ENCODE measurements at places on chromosomes 7 and 10.

DNA sequence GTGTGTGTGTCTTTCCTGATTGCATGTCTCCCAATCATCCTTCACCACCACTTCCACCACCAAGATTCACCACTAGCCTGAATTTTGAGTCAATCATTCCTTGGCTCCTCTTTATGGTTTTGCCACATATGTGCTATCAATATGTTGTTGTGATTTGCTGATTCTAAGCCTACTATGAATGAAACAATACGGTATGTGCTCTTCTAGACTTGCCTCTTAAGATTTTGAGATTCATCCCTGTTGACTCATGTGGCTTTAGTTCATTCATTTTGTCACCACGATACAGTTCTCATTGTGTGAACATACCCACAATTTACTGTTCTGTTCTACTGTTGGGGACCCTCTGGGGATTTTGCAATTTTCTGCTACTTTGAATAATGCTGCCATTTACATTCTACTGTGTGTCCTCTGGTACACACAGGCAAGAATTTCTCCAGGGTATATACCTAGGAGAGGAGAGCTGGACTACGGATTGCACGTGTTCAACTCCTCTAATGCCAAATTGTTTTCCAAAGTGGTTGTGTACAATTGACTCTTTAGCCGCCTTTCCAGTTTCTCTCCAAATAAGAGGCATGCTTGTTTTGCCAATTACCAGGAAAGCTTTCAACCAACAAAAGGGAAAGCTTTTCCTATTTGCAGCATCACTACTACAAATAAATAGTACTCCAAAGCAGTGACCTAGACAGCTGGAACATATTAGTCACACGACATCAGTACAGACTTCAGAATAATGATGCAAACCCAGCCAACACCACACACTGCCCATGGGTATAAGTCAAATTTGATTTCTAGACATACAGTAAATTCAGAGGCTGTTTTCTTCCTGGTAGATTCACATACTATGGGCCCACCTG, 30.0 kb downstream of the SGMS1 start:
- no peak for DNase-seq

GRCh38 chr7:49783446-49783845, 10.0 kb downstream of the VWC2 start:
- DNase-seq, result no peak

GRCh38 chr10:100744136-100744986, 1.0 kb upstream of the PAX2 start:
- DNase-seq, result no peak

DNA sequence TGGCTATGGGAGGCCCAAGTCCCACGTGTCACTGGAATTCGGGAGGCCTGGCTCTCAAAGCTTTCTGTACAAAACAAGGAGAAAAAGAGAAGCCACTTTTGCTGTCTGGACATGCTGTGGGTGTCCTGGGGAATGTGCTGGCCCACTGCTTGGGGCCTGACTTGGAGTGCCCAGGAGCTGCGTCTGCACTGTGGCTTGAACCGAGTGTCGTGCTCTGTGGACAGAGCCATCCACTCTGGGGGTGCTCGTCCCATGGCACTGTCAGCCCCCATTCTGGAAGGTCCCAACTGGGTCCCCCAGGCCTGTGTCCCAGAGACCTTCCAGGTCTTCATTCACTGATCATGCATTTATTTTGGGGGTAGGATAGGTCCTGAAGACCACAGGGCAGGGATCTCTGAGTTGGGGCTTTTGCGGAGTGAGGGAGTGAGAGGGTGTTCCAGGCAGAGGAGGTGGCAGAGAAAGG, 138.0 kb downstream of the LHPP start:
- DNase-seq, result no peak

DNA sequence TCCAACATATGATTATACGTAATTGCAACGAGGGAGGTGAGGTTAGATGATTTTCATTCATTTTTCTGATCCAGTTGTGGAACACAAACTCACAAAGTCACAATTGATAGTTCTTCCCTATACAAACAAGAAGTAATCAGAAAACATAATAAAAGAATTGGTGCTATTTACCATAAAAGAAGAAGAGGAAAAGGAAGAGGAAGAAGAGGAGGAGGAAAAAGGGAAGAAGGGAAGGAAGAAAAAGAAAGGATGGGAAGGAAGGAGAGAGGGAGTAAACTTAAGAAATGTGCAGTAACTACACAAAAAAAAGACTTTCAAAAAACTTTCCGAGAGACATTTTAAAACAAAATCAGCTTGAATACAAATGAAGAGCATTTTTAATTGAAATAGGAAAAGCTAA, 65.0 kb downstream of the CCDC71L start:
- DNase-seq, result no peak

DNA sequence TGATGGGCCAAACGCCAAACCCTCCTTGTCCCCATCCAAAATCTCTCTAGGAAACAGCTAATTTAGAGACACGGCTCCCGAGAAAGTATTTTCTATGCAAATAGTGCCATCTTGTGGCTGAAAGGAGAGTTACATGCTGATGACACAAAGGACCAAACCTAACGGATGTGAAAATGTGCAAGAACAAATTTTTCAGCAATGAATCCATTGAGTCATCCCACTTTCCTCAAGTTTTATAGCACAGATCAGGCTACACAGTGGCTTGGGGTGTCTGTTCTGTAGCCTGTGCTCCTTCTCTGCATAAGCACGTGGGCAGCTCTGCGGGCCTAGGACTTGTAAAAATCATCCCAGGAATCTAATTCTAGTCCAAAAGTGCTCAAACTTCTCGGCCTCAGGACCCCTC, 154.8 kb upstream of the PRR15 start:
- no peak for DNase-seq

- DNase-seq, result no peak
These were observed 200.7 kb downstream of the IPMK start for GRCh38 chr10:58066979-58067378.

- DNase-seq, result no peak
These were observed 267 bp downstream of the CALCR start for GRCh38 chr7:93574269-93574645.

- no peak for DNase-seq
These were observed 15.3 kb downstream of the MYH16 start for GRCh38 chr7:99287779-99288534.

DNA sequence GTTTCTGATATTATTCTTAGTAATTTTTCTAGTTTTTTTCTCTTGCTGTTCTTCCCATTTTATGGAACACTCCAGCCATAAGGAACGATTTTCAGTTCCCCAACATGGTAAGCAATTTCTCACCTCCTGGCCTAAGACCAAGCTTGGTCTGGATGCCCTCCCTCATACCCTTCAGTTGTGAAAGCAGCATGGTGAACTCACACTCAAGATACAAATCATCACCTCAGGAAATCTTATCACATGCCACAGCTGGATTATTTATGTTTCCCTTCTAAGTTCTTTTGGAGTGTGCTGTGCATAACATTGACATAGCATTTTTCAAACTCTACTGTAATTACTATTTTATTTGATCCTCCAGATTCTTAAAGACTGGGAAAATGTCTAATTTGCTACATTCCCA, 216.6 kb downstream of the AGMO start:
- no peak for DNase-seq

- no peak for DNase-seq
These were observed 285.5 kb upstream of the TAC1 start for GRCh38 chr7:97446361-97446760.

GRCh38 chr7:117645481-117646165, 165.8 kb downstream of the CFTR start:
- DNase-seq, result no peak

DNA sequence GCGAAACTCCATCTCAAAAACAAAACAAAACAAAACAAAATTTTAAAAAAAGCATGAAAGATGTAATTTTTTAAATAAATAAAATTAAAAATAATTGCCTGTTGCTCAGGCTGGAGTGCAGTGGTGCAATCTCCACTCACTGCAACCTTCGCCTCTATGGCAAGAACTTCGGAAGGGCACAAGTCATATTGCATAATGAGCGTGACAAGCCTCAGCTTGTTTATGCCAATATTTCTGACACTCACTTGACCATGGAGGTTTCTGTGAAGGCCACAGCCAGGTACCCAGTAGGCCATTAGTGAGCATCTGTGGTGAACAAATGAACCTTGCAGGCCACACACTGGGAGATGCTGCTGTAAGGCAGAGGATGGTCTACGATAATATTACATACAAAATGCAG, 106.1 kb upstream of the KMT2C start:
- DNase-seq, result no peak

- no peak for DNase-seq
These were observed 531 bp downstream of the IKZF1 start for GRCh38 chr7:50304911-50305582.

DNA sequence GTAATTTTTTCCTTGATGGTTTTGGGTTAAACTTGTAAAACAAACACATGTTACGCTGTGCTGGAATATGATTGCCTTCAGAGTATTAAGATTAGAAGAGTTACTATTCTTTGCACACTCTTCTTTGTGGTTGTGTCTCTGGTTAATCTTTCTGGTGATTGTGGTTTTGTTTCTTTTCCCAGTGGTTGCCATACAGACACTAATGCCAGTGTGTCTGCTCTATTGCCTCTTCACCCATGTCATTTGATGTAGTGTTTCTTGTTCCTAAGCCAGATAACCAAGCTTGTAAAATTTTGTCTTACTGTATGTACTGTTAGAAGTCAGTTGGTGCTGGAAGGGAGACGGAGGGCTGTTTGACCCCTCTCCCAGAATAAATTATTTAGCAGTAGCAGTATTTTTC, 124.8 kb downstream of the PHTF2 start:
- DNase-seq, result no peak

DNA sequence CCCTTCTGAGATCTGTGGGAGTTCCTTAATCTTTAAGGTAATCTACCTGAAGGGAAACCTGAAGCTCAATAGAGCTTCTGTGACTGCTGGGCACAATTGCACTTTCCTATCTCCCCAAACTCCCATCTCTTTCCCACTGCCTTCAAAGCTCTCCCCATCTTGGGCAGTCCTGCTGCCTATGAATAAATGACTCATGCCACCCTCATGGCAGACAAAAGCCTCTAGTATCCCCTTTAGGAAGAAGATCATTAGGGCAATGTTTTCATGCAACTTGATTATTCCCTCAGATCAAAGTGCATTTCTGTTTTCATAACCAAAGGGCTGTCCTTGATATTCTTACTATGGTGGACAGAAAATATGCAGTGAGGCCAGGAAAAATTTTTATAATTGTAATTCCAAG, 704.9 kb upstream of the LRRN3 start:
- DNase-seq, result no peak

GRCh38 chr7:130275826-130276297, 9.2 kb downstream of the CPA2 start:
- DNase-seq, result no peak

DNA sequence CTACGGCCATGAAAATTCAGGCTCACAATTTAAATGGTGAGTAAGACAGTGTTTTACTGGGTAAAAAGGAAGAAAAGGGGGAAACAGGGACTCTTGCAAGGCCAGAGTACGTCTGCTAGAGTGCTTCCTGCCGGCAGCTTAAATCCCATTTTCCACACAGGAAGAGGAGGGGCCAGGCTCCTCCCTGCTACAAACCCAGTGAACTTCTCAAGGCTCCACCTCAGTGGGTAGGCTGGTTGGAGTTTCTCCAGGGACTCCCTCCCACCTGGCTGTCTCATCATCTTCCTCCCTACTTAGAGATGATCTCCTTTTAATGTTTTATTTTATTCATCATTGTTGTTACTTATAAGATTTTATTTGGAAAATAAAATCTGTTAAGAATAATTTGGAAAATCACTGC, 62.6 kb upstream of the SEMA3C start:
- no peak for DNase-seq

- DNase-seq, result no peak
These were observed 219.2 kb downstream of the C7orf25 start for GRCh38 chr7:42692621-42693020.

- DNase-seq, result no peak
These were observed 35.5 kb downstream of the CAV1 start for GRCh38 chr7:116560021-116560970.

- no peak for DNase-seq
These were observed 78.5 kb upstream of the APBB1IP start for GRCh38 chr10:26359670-26360069.

GRCh38 chr7:11175887-11176286, 202.2 kb downstream of the PHF14 start:
- DNase-seq, result no peak

Data from T-helper 17 cell (primary cell).